ENCODE measurements at places on chromosomes 2 and 18. TPM values are rescaled to one million over a fixed set of nuclear protein-coding genes. Genes with fewer than 3 reads are reported as not detected.

MEP1B gene
- not detected for polyA plus RNA-seq

CTAGE1 gene
- 0.60 TPM for polyA plus RNA-seq

CNDP1 gene
- polyA plus RNA-seq = 0.74 TPM

ZSWIM2 gene
- 0.45 TPM for polyA plus RNA-seq

RELCH gene
- 8.3 TPM for polyA plus RNA-seq

IL1F10 gene
- polyA plus RNA-seq = not detected

ASB18 gene
- not detected for polyA plus RNA-seq

HOXD10 gene
- polyA plus RNA-seq = 5.1 TPM

PKDCC gene
- 270 TPM for polyA plus RNA-seq

GAL3ST2 gene
- not detected for polyA plus RNA-seq

ASPRV1 gene
- 0.66 TPM for polyA plus RNA-seq

IL1B gene
- 1.2 TPM for polyA plus RNA-seq

MARCHF4 gene
- 0.28 TPM for polyA plus RNA-seq

RAB11FIP5 gene
- polyA plus RNA-seq = 31.1 TPM

MZT2A gene
- polyA plus RNA-seq = 211 TPM

CHRNG gene
- polyA plus RNA-seq = not detected

CDH20 gene
- polyA plus RNA-seq = 1.3 TPM

EMILIN1 gene
- polyA plus RNA-seq = 128 TPM

TEKT4 gene
- not detected for polyA plus RNA-seq

FAP gene
- 40.4 TPM for polyA plus RNA-seq

PLGLB1 gene
- polyA plus RNA-seq = 9.8 TPM

TXNDC2 gene
- 0.41 TPM for polyA plus RNA-seq

MGAT5 gene
- polyA plus RNA-seq = 5.3 TPM

LONRF2 gene
- polyA plus RNA-seq = 1.6 TPM

DYNAP gene
- polyA plus RNA-seq = 0.79 TPM

HOXD1 gene
- polyA plus RNA-seq = not detected

EFEMP1 gene
- polyA plus RNA-seq = 63.4 TPM

VWA3B gene
- not detected for polyA plus RNA-seq

ZNF396 gene
- 3.4 TPM for polyA plus RNA-seq

COLEC11 gene
- polyA plus RNA-seq = 20.9 TPM

CCDC102B gene
- 1.7 TPM for polyA plus RNA-seq

CRACDL gene
- polyA plus RNA-seq = 1.4 TPM

RGPD4 gene
- polyA plus RNA-seq = 0.02 TPM

ELOA2 gene
- not detected for polyA plus RNA-seq

CTLA4 gene
- not detected for polyA plus RNA-seq

ERICH2 gene
- 3.1 TPM for polyA plus RNA-seq

FBXO48 gene
- polyA plus RNA-seq = 0.36 TPM

SCN1A gene
- 0.28 TPM for polyA plus RNA-seq

AGXT gene
- polyA plus RNA-seq = 157 TPM

DIPK1C gene
- polyA plus RNA-seq = 0.73 TPM

AGAP1 gene
- 12.1 TPM for polyA plus RNA-seq

SERPINB5 gene
- polyA plus RNA-seq = not detected

TRIM54 gene
- polyA plus RNA-seq = not detected

LRRTM1 gene
- polyA plus RNA-seq = 2.7 TPM

ABCB11 gene
- 2.7 TPM for polyA plus RNA-seq

AQP12A gene
- not detected for polyA plus RNA-seq

DSG1 gene
- polyA plus RNA-seq = 0.10 TPM

NPHP1 gene
- 4.1 TPM for polyA plus RNA-seq

CAVIN2 gene
- polyA plus RNA-seq = 2.7 TPM

CRIM1 gene
- polyA plus RNA-seq = 23.0 TPM

TTC21B gene
- 5.7 TPM for polyA plus RNA-seq

MOCOS gene
- 6.0 TPM for polyA plus RNA-seq
